ENCODE measurements at places on chromosomes 16 and 17.

DNA sequence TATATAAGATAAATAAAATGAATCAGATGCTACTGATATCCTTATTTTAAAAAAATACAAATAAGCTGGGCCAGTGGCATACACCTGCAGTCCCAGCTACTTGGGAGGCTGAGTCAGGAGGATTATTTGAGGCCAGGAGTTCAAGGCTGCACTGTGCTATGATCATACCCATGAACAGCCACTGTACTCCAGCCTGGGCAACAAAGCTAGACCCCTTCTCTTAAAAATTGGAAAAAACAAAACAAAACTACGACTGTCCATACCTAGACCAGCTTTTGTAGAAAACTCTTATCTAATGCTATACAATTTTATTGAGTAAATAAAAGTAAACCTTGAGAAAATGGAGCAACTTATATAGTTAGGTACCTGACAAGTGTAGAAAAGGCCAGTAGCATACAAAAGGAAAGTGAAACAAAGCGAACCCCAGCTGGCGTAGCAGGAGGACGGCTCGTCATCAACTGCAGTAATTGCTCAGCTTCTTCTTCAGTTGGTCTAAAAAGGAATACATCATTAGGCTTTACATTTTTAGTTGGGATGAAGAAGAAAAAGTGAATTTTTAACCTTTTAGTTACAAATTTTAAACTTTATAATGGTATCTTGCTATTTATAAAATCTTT, 23.6 kb downstream of the INTS2 start:
- DNase-seq = no peak

DNA sequence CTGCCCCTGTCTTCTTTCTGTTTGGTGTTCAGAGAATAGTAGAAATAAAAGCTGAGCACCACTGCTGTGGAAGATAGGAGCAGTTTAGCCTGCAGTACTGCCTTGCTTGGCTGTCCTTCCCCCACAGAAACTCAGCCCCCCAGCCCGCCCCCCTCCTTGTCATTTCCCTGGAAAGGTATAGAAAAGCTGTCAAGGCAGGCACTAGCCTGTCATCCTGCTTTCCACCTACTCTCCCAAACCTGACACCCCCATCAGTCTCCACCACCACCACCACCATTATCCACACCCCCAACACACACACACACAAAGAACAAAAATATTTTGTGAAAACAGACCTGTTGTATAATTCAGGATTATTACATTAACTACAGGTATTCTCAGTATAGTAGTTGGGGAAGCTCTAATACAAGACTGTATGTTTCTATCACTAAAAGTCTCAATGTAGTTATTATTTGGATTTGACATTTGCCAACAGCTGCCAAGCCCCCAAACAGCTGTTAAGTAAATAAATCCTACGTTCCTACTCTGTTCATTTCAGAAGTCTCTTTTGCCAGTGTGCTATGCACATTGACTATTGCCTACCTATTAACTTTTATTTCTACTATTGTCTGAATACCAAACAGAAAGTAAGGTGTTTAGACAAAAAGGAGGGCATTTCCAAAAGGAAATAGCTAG, 128.8 kb downstream of the CYB561 start:
- DNase-seq = no peak

DNA sequence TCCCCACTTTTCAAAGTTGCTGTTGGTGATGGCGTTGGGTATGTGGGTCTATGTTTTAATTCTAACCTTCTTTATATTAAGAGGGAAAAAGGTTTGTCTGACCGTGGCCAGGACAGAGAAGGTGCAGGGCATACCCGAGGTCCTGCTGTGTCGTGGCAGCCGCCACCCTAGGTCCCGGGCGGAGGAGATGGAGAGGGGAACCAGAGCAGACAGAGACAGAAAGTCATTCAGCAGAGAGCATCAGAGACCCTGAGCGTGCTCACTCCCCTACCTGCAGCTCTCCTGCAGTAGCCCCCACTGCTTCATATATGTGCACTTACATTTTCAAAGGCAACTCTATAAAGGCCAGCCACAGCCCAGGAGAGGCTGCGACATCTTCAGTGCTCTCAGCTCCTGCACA, 327.2 kb upstream of the TNRC6C start:
- DNase-seq = no peak

DNA sequence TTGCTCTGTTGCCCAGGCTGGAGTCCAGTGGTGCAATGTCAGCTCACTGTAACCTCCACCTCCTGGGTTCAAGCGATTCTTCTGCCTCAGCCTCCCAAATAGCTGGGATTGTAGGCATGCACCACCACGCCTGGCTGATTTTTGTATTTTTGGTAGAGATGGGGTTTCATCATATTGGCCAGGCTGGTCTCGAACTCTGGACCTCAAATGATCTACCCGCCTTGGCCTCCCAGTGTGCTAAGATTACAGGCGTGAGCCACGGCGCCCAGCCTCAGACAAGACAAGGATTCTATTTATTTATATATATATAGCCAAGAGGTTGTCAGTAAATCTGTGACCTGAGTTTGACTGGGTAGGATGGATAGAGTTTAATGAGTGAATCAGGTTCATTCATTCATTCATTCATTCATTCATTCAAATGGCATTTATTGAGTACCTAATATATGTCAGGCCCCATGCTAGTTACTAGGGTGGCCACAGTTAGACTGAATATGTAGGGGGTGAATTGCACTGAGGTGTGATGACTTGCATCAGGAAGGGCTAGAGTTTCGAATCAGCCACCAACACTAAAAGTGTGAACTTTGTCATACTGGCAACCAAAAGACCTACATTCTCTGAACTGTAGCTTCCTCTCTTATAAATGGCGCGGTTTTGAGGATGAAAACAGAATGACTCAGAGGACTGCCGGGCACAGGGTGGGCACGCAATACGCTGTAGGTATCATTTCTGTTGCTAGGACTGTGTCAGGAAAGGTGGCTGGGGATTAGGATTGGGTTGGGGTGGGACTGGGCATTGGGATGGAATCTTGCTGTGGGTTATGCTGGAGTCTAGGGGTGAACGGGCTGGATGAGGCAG, 37.8 kb downstream of the ITGAE start:
- DNase-seq = no peak

GRCh38 chr16:75225092-75225491, 6.3 kb downstream of the CTRB1 start:
- no peak for DNase-seq

- DNase-seq = no peak
These were observed 1.3 kb downstream of the DHX58 start for GRCh38 chr17:42111265-42111636.

DNA sequence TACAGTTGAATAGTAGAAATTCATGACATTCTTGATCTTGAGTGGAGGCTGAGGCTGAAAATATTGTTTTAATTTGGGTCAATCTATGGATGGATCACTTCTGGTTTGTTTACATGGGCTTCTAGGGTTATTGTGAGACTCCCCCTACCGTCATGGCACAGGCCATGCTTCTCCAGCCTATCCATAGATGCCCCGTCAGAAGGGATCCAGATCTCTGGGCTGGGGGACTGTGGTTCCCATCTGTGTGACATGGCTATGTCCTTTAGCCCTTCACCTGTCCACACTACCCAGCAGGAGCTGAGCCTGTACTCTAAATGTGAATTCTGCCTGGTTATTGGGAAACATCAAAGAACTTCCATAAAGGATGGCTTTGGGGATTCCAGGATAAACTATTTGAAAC, 160.4 kb downstream of the ABCC12 start:
- DNase-seq = no peak

DNA sequence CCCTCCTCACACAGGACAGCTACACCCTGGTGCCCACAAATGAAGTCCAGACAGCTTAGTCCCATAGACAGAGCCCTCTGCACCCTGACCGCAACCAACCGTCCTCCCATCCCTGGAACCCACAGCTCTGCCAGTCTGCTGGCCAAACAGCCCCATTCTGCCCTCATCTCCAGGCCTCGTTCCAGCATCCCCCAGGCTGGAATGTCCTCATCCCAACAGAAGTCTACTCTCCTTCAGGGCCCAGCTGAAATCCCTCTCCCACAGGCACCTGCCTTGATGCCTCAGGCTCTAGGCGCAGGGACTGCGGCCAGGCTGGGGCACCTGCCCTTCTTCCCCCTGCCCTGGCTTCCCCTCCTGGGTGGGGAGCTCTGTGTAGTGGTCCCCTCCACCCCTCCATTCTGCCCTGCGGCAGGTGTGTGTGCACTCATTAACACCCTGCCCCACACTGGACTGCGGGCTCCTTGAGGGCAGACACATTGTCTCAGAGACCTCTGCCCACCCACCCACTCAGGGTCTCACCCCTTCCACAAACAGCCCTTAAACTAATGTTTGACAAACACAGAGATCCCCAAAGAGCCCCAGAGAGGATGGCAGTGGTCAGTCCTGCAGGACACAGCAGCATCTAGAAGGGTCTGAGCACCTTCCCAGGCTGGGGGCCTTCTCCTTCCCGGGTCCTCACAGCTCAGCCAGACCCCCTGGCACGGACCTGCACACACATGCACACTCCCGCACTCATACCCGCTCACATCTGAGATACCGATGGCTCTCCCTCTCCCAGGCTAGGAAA, 820 bp downstream of the GRIN2C start:
- DNase-seq = no peak

DNA sequence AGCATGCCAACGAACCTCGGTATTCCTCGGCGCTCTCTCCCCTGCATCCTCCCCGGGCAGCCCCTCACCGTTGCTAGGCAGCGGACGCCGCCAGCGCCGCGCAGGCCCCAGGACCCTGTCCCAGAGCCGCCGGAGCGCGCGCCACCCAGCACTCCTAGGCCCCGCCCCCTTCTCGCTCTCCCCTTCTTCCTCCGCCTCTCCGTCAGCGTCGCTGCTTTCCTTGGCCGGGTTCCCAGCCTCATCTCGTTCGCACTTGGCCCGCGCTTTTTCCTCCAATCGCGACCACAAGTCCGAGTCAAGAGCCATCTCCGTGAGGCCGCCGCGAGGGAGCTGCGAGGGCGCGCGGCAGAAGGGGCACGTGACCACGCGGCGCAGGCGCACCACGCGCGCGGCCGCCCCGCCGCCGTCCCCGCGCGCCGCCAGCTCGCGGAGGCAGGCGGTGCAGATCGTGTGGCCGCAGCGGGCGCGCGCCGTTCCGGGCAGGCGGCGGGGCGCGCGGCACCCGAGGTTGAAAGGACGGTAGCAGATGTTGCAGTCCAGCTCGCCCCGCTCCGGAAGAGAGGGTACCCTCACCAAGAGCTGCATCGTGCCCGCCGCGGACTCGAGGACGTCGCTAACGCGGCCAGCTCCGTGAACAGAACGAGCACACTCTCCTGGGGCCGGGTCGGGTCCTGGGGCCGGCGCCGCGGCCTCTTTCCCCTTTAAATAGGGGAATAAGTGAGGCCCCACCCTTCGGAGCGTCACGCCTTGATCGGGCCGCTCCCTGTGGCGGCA, at the start of gene RNF227:
Gene RNF227 (minus strand): TSS at position 679 of the 774 bp plus-strand sequence. CDS start 94 bp downstream, at position 585.
- DNase-seq = peak; percentile 35

DNA sequence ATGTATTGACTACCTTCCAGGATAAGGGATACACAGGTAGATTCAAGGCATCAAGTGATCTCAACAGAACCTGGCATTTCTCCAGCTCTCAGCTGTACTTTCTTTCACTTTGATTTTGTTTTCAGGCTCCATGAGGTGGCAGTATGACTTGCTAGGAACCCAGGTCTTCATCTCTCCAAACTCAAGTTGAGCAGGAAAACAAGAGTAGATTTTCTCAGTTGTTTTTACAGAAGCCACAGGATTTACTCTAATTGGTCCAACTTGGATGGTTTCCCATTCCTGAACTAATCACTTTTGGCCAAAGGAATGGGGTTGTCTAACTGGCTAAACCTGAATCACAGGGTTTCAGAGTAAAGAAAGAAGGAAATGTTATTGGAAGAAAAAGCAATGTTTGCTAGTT, 146.6 kb downstream of the TRIM37 start:
- DNase-seq = no peak

- no peak for DNase-seq
These were observed 130.0 kb upstream of the HS3ST2 start for GRCh38 chr16:22683730-22684573.

- DNase-seq = no peak
These were observed 4.3 kb downstream of the PER1 start for GRCh38 chr17:8147805-8148404.

DNA sequence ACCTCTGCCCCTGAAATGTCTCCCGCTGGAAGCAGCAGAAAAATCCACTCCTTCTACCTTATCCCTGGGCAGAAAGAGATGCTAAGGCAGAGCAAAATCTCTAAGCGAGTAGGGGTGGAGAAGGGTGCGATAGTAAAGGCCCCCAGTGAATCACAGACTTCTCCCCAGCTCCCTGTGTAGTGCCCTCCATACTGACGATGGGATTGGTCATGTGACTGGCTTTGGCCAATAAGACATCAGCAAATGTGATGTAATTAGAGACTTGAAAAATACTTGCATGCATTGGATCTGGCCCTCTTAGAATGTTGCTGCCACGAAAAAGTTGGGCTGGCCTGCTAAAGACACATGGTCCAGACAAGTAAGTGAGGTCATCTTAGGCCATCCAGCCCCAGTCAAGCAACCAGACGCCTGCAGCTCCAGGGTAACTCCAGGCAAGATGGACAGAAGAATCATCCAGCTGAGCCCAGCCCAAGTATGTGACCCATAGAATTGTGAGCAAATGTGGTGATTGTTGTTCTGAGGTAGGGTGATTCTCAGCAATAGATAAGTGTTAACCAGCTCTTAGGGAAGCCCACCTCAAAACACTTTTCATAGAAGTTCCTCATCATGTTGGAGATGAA, 36.0 kb downstream of the HASPIN start:
- DNase-seq = no peak

GRCh38 chr16:66618588-66619375, 14.3 kb downstream of the CMTM3 start:
- no peak for DNase-seq

DNA sequence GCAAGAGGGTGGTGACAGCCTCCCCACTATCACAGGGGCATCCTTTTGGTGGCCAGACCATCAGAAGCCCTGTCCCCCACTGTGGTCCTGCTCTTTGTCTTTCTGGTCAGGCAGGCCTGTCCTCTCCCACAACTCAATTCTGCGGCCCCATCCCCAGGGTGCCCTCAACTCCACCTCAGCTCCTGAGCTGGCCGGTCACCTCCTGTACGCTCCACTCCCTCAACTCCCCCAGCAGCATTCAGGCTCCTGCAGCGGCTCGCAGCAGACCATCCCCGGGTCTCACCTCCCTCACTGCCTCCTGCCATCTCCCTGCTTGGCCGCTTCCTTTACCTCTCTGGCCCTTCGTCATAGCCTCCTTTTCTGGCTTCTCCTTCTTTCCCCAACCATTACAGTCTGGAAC, 43.4 kb upstream of the MTSS2 start:
- DNase-seq = no peak

- DNase-seq = no peak
These were observed 33.1 kb downstream of the SETD6 start for GRCh38 chr16:58548378-58548777.

DNA sequence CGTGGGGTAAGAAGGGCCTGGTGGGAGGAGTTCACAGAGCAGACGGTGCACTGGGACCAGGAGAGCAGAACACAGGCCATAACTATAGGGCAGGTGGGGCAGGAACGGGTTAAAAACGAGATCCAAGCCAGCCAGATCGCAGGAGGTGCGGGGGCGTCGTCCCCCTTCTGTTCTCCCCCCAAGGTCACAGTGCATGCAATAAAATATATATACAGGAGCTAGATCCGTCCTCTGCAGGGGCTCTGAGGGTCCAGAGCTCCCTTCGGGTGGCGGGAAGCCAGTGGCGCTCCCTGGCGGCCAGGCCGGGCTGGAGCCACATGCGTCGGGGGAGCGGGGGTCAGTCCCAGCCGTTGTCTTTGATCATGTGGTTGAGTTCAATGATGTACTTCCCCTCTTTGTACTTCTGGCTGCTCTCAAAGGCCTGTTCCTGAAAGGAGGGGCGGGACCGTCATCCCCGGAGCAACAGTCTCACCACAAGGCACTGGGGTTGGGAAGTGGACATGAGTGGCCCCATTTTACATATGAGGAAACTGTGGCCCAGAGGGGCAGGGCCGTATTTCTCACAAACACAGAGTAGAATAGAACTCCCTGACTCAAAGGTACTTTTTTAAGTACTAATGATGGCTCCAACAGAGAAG, 768 bp upstream of the TBX6 start:
- no peak for DNase-seq

Measured in nucleus accumbens (tissue), 56 donors.